Activated naive CD4-positive, alpha-beta T cell treated with anti-CD3 and anti-CD28 coated beads, Interleukin-2, amount 10 ng/mL, durations not matched to agents 7 days and 5 days (primary cell): ENCODE measurements at places on chromosomes 4 and X.
A peak's percentile ranks its signal among the peaks of the same experiment; 100 is the strongest.

DNA sequence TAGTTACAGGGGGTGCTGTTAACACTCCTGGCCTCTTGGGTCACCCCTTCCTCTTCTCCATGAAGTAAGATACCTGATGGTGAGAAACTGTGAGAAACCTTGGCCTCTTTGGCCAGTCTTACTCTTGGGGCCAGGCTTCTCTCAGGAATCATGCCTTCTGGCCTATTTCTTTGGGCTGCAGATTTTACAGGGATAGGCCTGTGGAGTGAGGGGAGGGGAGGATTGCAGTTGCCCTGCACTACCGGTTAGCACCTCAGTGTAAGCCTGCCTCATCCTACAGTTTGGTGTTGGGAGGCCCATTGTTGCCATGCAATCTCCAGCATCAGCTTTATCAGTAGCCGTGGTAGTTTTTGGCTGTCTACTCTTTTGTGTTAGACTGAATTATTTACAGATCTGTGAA, 7.6 kb upstream of the PGRMC2 start:
- no peak for DNase-seq

DNA sequence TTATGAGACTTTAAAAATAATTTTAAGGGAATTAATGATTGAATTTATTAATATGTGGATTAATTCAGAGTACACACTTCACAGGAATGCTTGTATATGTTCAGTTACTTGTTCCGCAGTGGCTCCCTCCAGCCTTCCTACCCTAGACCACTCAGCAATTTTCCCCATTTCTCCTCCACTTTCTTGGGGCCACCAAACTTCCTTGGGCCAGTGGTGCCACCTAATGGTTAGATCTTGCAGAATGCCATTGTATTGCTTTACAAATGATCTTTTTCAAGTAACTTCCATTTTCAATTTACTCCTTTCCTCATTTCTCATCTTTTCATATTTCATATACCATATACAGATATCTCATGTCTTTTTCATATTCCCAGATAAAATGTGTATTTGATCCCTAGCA, 3.6 kb upstream of the RNF175 start:
- peak; percentile 32 for DNase-seq

- DNase-seq = no peak
Observed at GRCh38 chr4:171629182-171629581, 184.0 kb upstream of the GALNTL6 start.

DNA sequence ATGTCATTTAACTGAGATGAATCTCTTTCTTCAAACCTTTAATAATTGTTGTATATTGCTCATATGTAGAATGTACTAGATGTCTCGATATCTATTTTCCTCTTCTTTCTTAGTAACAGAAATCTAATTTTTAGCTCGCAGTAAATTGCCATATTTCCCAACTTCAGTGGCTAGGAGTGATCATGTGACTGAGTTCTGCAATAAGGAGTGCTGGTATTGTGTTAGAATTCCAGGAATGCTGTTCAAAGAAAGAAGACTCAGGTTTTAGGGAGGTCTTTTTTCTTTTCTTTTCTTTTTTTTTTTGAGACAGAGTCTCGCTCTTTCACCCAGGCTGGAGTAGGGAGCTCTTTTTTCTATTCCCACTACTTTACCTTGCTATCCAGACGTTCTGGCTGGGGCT, 81.7 kb downstream of the SLC10A7 start:
- DNase-seq = no peak

DNA sequence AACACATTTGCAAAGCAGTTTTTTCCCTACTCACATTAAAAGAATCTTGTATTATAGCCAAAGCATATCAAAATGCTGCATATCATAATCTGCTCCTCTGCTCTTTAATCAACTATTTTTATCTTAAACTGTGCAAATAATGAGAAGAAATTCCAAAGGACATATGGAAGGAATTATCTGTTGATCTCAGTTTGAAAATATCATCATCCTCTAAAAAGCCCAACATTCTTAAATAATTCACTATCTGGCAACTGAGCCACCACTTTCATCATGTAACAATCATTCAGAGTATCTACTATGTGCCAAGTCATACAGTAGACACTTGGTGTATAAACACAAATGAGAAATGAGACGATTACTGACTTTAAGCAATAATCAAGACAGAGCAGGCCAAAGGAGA, 63.0 kb downstream of the PRSS12 start:
- DNase-seq = no peak

DNA sequence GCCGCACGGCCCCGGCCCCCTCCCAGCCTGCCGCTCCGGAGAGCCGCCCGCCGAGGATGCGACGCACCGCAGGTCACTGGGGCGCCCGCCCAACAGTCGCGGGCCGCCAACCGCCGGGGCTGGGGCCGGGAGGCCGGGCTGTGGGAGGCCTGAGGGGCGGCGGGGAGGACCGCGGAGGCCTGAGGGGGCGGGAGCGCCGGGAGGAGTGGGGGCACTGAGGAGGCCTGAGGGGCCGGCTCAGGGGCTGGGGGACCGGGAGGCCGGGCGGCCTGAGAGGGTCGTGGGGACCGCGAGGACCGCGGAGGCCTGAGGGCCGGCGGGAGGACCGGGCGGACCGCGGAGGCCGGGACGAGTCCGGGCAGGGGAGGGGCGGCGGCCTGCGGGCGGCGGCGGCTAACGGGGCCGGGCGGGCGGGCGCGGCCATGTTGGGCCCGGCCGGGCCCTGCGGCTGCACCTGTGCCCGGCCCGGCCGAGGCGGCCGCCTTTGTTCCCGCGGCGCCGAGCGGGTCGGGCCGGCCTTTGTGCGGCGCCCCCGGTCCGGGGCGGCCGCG, 353 bp downstream of the NSD2 start:
- DNase-seq = no peak

GRCh38 chr4:179145746-179146525, 1703.7 kb upstream of the AGA start:
- DNase-seq = no peak

GRCh38 chr4:47195706-47196105, 164.3 kb downstream of the GABRB1 start:
- DNase-seq = no peak

DNA sequence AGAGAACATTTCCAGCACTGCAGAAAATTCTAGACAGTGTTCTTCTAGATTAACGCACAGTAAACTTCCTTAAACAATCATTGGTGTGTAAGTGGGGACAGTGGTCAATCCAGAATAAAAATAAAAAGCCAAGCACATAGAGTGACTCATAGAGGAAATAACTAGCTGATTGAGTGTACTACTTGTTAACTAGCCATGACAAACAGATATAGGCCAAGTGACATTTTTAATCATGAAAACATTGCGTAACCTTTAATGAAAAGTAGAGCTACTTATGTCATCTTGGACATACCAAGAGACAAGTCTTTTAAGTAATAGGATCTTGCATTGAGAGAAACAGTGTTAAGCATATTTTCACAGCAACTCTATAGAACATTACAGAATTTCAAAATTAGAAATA, 233.9 kb upstream of the MAB21L2 start:
- DNase-seq = no peak

GRCh38 chrX:150361070-150361776, 1.9 kb upstream of the MAMLD1 start:
- peak; percentile 44 for DNase-seq

GRCh38 chr4:27327421-27328181, 467.0 kb downstream of the STIM2 start:
- DNase-seq = no peak

DNA sequence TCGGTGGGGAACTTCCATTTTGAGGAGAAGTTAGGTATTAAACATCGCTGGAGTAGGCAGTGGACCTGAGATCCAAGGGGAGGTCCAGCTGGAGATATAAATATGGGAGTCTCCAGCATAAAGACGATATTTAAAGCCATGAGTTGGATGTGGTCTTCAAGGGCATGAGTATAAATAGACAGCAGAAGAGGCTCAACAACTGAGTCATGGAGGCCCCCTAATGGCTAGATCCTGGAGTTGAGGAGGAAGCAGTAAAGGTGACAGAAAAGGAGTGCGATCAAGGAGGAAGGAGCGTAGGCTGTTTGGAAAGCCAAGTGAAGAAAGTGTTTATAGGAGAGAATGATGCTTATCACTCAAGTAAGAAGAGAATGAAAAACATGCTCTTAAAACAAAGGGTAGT, 18.1 kb upstream of the APBB2 start:
- no peak for DNase-seq

DNA sequence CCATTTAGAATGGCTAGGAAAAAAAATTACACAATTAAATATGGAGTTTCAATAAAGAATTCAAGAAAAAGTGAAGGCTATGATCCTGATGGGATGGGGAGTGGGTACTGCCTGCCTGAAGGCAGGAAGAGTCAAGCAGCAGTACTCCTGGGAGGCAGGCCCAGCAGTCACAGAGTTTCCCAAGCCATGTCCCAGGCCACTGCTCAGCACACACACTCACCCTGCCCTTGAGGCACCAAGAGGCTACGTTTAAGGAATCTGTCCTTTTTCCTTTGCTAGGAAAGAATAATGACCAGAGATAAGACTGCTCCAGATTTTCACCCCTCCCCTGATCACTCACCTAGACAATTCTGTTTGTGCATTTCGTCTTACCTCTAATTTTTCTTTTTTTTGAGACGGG, 30.2 kb downstream of the MAP7D3 start:
- no peak for DNase-seq

DNA sequence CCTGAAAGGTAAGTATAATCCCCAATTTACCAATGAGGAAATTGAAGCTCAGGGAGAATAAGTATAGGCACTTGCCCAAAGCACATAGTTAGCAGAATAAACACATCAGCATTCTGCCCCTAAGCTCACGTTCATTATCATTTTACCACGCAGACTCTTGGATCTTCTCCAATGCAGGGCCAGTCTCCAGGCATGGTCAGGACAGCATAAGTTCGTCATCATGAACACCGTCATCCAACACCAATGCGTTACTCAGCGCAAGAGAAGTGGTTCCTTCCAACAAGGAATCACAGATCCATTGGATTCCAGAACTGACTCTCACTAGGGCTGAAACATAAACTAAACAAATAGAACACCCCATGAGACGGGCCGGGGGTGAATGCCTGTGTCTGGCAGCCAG, 86.5 kb upstream of the GPM6B start:
- no peak for DNase-seq

DNA sequence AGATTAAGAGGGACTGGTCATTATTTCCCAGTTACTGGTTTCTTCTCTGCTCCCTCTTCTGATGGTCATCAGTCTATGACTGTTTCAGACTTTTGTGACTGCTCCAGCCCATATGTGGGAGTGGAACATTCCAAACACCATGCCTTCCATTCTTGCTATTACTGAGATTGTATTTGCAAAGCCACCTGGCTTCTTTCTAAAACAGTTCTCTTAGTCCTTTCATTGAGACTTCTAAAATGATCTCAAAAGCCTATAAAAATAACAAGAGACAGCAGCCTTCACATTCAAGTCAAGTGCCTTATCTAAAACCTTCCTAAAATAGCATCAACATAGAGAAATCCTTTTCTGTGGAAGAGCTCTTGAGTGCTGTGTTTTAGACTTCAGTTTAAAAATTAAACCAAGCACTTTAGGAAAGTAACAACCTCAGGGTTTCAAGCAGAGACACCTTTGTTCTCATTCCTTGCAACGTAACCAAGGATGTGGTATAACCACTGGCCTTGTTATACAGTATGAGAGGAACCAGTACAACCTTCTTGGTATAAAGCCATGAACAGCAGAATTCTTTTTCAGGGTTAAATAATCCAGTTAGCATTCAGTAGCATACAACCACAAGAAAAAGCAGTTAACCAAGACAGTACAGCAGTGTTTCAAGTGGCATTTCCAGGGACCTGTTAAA, 97.1 kb downstream of the NFKB1 start:
- no peak for DNase-seq

- no peak for DNase-seq
Observed at GRCh38 chrX:100381619-100382018, 28.5 kb downstream of the PCDH19 start.

DNA sequence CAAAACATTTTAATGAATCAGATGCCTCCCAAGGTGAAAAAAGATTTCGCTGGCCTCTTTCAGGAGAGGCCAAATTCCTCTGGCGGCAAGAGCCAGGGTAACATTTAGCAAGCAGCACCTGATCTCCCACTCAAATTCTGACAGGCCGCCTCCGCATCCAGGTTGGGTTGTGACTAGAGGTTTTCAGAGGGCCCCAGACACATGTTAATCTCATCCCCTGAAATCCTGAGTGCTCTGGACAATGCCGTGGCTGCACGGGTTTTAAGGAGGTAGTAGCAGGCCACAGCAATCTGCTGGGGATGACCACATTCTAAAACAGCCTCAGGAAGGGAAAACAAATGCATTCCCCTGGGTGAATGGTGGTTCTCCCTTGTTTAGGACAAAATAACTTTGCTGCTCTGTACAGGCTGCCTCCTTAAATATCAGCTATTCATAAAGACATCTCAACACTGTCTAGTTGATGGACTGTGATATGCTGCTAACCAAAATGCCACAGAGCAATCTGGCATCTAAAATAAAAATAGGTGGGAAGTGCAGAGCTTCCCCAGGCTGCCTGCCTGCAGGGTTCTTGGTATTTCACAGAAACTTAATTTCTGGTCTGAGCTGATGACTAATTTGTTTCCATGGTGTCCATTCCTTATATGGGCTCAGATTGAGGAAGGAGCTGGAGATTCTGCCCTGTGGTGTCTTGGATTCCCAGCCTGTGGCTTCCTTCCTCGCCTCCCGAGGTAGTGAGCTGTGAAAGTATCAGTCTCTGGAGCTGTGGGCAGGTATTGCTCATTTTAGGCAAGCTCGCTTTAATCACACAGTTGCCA, 202.0 kb downstream of the DCLK2 start:
- DNase-seq = no peak

DNA sequence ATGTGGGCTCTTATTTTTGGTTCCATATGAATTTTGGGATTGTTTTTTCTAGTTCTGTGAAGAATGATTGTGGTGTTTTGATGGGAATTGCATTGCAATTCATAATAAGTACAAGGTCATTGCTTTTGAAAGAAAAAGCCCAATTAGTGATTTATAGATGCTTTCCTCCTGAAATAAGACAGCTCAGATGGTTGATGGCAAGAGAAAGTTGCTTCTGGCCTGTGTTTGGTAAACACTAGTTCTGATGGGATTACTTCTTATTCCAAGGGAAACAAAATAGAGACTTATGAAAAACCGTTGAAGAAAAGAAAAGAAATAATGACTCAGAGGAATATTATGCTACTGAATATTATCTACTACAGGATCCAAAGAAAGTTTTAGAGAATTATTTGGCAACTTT, 144.9 kb downstream of the SPANXA1 start:
- no peak for DNase-seq

- DNase-seq = no peak
Observed at GRCh38 chr4:55181010-55182005, 55.9 kb upstream of the KDR start.
